ENCODE measurements at places on chromosomes 16 and 17. TPM values are rescaled to one million over a fixed set of nuclear protein-coding genes. Genes with fewer than 3 reads are reported as not detected.

- H3K27me3 ChIP-seq = no peaks in the 10 kb centered on the region
- DNase-seq = no peak
- no peak overlapping the region for H3K27ac ChIP-seq
- no peak overlapping the region for H3K4me3 ChIP-seq
Measured at GRCh38 chr17:75133001-75133400, 1.5 kb upstream of the NT5C start.

The P2RX5 gene
- 8.1 TPM for total RNA-seq

- H3K36me3 ChIP-seq = no peaks in the 10 kb centered on the region
- H3K4me1 ChIP-seq = peaks cover 28% of the 10 kb centered on the region
- no peak overlapping the region for H3K4me3 ChIP-seq
- H3K27ac ChIP-seq = no peak overlapping the region
Measured at GRCh38 chr16:15970202-15970601, 20.8 kb downstream of the ABCC1 start.

GRCh38 chr16:3829631-3830536 is 50.6 kb downstream of the CREBBP start:
- no peaks in the 10 kb centered on the region for H3K4me1 ChIP-seq
- H3K27me3 ChIP-seq = no peaks in the 10 kb centered on the region
- H3K27ac ChIP-seq = no peak overlapping the region
- no peak overlapping the region for H3K4me3 ChIP-seq
- no peaks in the 10 kb centered on the region for H3K36me3 ChIP-seq
- DNase-seq = no peak

DNA sequence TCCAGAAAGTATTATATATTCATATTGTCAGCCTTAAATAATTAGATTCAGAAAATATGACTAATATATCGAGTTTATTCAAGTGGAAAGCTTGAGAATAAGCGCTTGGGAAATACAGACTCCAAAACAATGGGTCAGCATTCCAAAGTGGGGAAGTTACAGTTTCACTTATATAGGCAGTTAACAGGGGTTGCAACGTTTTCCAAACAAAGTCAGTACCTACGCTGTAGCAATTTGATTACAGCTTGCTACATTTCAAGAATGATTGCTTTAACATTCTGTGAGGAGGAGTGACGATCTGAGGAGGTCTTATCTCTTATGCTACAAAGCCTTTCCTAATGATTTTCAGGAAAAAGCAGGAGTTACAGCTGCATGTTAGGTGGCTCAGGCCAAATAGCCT is 34.2 kb upstream of the HS3ST3A1 start:
- H3K27ac ChIP-seq = no peak overlapping the region
- no peaks in the 10 kb centered on the region for H3K36me3 ChIP-seq
- no peaks in the 10 kb centered on the region for H3K4me1 ChIP-seq
- no peak overlapping the region for H3K4me3 ChIP-seq
- H3K27me3 ChIP-seq = no peaks in the 10 kb centered on the region

GRCh38 chr17:82691714-82692113 is 6.8 kb downstream of the RAB40B start:
- no peak for DNase-seq
- H3K27ac ChIP-seq = no peak overlapping the region
- no peak overlapping the region for H3K4me3 ChIP-seq
- H3K27me3 ChIP-seq = no peaks in the 10 kb centered on the region
- H3K4me1 ChIP-seq = no peaks in the 10 kb centered on the region

DNA sequence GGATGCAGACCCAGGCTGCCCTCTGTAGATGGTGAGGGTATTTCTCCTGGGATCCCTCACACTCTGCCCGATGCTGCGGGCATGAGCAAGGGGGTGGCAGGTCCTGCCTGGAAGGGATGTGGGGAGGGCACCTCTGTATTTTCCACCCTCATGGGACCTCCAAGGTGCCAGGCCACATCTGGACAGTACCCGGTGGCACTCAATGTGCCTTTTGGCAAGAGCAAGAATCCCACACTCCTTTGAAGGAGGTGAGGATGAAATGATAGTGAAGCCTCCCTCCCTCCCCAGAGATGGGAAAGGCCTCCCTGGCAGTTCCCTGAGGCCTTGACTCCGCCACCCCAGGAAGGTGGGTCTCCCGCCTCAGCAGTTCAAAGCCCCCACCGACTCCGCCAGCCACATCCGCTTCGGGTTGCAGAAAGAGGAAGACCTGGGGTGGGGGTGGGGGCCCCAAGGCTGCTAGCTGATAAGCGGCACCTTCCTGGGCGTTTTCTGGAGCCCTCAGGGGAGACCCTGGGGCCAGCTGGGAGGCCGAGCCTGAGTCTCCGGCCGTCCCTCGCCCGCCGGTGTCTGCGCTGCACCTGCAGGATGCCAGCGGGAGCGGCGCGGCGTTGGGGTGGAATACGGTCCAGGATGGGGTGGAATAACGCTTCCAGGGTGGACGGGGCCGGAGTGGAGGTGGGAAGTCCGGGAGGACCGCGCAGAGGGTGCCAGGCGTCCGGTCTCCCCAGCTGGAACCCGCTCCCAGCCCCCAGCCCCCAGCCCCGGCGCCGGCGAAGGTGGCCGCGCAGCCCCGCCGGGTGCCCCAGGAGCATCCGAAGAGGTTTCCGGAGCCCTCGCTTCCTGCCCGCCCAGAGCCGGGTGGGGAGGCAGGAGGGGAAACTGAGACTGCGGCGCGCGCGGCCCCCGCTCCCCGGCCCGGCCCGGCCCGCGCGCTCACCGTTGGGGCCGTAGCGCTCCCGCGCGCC is 718 bp downstream of the ATP2A3 start:
- no peaks in the 10 kb centered on the region for H3K36me3 ChIP-seq
- no peak for DNase-seq
- H3K27me3 ChIP-seq = peaks cover 3% of the 10 kb centered on the region
- peak overlapping the region; percentile 26 for H3K4me3 ChIP-seq
- no peaks in the 10 kb centered on the region for H3K4me1 ChIP-seq

DNA sequence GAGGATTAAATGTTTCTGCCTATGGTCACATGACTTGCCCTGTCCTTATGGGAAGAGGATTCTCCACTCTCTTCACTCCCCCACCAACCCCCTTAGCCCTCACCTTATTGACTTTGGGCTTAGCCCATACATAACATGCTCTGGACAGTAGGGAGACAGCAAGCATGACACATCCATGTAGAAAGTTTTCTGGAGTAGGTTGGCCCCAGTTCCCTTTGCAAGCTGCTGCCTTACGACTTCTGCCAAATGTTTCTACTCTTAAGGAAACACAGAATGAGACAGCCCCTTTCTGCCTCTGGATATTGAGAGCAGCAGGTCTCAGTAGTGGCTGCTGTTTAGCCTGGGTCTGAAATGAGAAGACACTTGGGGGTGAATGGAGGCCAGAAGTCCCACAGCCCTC is 282.2 kb downstream of the MAP2K6 start:
- no peak overlapping the region for H3K27ac ChIP-seq
- no peak for DNase-seq
- no peaks in the 10 kb centered on the region for H3K36me3 ChIP-seq
- H3K27me3 ChIP-seq = no peaks in the 10 kb centered on the region
- H3K4me1 ChIP-seq = no peaks in the 10 kb centered on the region

The POLDIP2 gene
- total RNA-seq = 98.9 TPM

- no peak overlapping the region for H3K27ac ChIP-seq
- peaks cover 36% of the 10 kb centered on the region for H3K4me1 ChIP-seq
- H3K36me3 ChIP-seq = no peaks in the 10 kb centered on the region
- DNase-seq = no peak
- no peak overlapping the region for H3K4me3 ChIP-seq
Measured at GRCh38 chr17:76378548-76379274, 5.7 kb upstream of the SPHK1 start.

DNA sequence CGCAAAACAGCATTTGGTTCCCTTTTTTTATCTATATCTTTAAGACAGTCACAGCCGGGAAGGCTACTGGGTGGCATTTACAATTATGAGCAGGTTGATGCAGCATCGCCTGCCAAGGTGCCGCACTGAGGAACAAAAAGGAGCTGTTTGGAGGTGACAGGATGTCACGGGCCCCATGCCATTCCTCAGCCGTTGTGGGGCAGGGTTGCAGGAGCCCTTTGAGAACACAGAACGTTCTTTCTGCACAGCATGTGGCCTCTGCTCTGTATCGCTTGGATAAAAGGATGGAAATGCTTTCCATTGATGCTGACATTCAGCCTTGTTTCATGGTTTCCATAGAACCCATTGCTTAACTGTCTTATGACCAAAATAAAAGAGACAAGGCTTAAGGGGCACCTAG is 141.9 kb upstream of the CDH5 start:
- H3K4me1 ChIP-seq = peaks cover 12% of the 10 kb centered on the region
- H3K27ac ChIP-seq = no peak overlapping the region
- DNase-seq = no peak
- H3K27me3 ChIP-seq = no peaks in the 10 kb centered on the region

The OTOP2 gene
- not detected for total RNA-seq

GRCh38 chr17:50828508-50829170 is 6.7 kb upstream of the WFIKKN2 start:
- H3K4me3 ChIP-seq = no peak overlapping the region
- no peaks in the 10 kb centered on the region for H3K4me1 ChIP-seq
- no peaks in the 10 kb centered on the region for H3K36me3 ChIP-seq
- DNase-seq = no peak
- no peak overlapping the region for H3K27ac ChIP-seq

The NPIPA7 gene
- total RNA-seq = 3.6 TPM

- H3K4me3 ChIP-seq = no peak overlapping the region
- peaks cover 3% of the 10 kb centered on the region for H3K4me1 ChIP-seq
- H3K27me3 ChIP-seq = no peaks in the 10 kb centered on the region
- no peak for DNase-seq
- H3K36me3 ChIP-seq = no peaks in the 10 kb centered on the region
- no peak overlapping the region for H3K27ac ChIP-seq
Measured at GRCh38 chr16:83470416-83470815, 337.4 kb upstream of the HSBP1 start.

GRCh38 chr16:86087896-86088230 is 188.9 kb downstream of the IRF8 start:
- no peaks in the 10 kb centered on the region for H3K4me1 ChIP-seq
- H3K27me3 ChIP-seq = no peaks in the 10 kb centered on the region
- no peak overlapping the region for H3K4me3 ChIP-seq

DNA sequence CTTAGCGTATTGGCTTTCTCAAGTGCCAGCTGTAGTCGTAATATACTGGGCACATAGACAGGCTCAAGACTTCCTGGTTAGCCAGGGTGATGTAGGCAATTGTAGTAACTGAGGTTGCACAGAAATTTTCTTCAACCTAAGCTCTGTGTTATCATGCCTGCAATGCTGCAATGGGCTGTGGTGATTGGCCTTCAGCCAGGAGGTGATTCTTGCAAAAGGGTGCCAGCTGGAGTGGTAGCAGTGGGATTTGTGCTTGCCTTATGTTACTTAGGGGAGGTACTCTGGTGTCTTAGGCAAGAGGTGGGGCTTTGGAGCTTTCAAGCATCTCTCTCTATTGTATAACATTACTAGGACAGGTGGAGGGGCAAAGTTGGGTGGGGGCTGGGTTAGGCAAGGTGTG is 495.1 kb downstream of the CDH11 start:
- H3K36me3 ChIP-seq = no peaks in the 10 kb centered on the region
- H3K4me3 ChIP-seq = no peak overlapping the region
- H3K27me3 ChIP-seq = no peaks in the 10 kb centered on the region
- no peaks in the 10 kb centered on the region for H3K4me1 ChIP-seq
- DNase-seq = no peak
- no peak overlapping the region for H3K27ac ChIP-seq

DNA sequence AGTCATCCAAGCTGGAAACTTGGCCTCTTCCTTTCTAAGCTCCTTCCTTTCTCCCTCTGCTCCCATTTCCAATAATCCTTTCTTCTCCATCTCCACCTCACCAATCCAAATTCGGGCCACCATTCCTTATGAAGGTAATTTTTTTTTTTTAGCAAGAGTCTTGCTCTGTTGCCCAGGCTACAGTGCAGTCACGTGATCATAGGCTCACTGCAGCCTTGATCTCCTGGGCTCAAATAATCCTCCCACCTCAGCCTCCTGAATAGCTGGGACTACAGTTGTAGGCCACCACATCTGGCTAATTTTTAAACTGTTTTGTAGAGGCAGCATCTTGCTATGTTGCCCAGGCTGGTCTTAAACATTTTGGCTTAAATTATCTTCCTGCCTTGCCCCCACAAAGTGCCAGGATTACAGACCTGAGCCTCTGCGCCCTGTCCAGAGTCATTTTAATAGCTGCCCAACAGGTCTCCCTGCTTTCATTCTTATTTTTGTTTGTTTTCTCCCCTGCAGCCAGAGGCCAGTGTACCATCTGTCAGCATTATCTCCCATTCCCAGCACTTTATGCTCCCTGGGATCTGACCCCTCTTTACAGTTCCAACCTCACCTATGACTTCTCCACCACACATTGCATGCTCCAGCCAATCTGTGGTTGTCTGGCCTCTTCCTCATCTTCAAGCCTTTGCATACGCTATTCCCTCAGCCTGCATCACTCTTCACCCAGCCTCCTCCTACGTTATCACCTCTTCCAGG is 2.3 kb upstream of the GP2 start:
- H3K36me3 ChIP-seq = no peaks in the 10 kb centered on the region
- H3K4me1 ChIP-seq = no peaks in the 10 kb centered on the region
- no peaks in the 10 kb centered on the region for H3K27me3 ChIP-seq
- no peak overlapping the region for H3K4me3 ChIP-seq
- no peak for DNase-seq

The ITGB4 gene
- 37.5 TPM for total RNA-seq

The RHBDF2 gene
- 14.8 TPM for total RNA-seq

DNA sequence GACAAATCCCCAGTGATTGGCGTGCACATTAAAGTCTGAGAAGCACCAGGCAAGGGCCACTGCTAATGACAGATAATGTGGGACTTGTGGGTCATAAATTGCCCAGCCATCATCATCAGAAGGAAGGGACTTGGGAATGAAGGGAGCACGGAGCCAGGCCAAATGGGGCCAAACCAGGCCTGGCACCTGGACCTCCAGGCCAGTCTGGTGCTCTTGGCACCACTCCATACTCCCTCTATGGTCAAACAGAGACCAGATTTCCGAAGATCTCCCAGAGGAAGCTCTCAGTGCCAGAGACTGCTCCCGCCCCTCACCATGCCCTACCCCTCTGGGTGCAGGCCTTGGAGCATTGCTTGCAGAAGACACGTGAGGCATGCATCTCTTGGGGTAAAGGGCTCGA is 142.2 kb downstream of the CCDC182 start:
- H3K4me1 ChIP-seq = no peaks in the 10 kb centered on the region
- H3K4me3 ChIP-seq = no peak overlapping the region
- H3K36me3 ChIP-seq = no peaks in the 10 kb centered on the region
- no peak overlapping the region for H3K27ac ChIP-seq
- DNase-seq = no peak
- H3K27me3 ChIP-seq = no peaks in the 10 kb centered on the region

The EVPLL gene
- not detected for total RNA-seq

GRCh38 chr17:15941781-15942180 is 3.1 kb upstream of the ADORA2B start:
- peaks cover 24% of the 10 kb centered on the region for H3K4me1 ChIP-seq
- H3K27ac ChIP-seq = no peak overlapping the region
- no peak overlapping the region for H3K4me3 ChIP-seq
- DNase-seq = no peak
- no peaks in the 10 kb centered on the region for H3K36me3 ChIP-seq
- no peaks in the 10 kb centered on the region for H3K27me3 ChIP-seq

DNA sequence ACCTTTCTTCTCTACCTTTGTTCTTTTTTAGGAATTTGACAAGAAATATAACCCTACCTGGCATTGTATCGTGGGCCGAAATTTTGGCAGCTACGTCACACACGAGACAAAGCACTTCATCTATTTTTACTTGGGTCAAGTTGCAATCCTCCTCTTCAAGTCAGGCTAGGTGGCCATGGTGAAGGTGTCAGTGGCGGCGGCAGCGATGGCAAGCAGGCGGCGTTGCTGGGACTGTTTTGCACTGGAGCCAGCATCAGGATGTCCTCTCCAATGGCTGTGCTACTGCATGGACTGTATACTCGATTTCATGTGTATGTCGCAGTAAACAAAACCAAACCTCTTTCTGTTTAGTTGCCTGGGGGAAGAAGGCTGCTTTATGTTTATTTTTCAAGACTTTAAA is 5.9 kb downstream of the DYNLL2 start:
- no peaks in the 10 kb centered on the region for H3K4me1 ChIP-seq
- peaks cover 56% of the 10 kb centered on the region for H3K36me3 ChIP-seq
- H3K27ac ChIP-seq = peak overlapping the region; percentile 11
- no peaks in the 10 kb centered on the region for H3K27me3 ChIP-seq
- DNase-seq = no peak

The SRP68 gene
- 35.2 TPM for total RNA-seq
